ENCODE measurements at places on chromosomes 16 and 17. TPM values are rescaled to one million over a fixed set of nuclear protein-coding genes. Genes with fewer than 3 reads are reported as not detected.

ST3GAL2 gene
- 52.3 TPM for total RNA-seq

ZG16 gene
- total RNA-seq: 0.21 TPM

CD300H gene
- not detected for total RNA-seq

FNDC8 gene
- not detected for total RNA-seq

- no peak overlapping the region for H3K27ac ChIP-seq
- no peaks in the 10 kb centered on the region for H3K27me3 ChIP-seq
- no peaks in the 10 kb centered on the region for H3K4me1 ChIP-seq
- H3K36me3 ChIP-seq: peaks cover 29% of the 10 kb centered on the region
- no peak for DNase-seq
Measured at GRCh38 chr17:17816240-17816814, 20.5 kb downstream of the SREBF1 start.

DNA sequence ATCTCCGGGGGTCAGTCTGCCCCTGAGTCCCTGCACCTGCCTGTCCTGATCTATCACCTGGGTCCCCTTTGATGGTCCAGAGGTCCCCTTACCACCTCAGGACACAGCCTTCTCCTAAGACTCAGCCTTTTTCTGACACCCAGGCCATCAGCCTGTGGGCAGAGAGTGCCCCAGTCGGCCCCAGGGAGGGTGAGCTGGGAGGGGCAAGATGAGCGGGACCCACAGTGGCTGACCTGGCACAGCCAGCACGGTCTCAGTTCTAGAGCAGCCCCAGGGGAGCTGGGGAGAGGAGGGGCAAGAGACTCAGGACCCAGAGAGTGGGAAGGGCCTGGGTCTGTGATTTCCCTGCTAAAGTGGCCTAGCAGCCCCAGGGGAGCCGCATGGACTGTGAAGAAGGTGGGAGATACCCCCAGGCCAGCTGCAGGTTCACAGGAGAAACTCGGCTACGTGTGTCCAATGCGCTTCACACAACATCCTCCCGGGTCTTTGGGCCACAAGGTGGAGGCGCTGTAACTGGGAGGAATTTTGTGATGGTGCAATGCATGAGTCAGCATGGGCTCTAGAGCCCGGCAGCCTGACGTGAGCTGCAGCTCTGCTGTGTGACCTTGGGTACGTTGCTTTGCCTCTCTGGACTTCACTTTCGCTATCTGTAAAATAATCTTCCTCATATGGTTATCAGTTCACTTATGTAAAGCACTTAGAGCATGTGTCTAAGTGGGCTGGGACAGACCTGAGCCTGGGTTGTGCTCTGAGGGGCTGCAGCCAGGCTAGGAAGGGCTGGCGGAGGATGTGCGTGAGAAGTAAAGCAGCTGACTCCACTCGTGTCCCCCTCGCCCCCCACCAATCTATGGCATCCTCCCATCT is 67.2 kb upstream of the LHX1 start:
- H3K27ac ChIP-seq: no peak overlapping the region
- no peaks in the 10 kb centered on the region for H3K36me3 ChIP-seq
- no peaks in the 10 kb centered on the region for H3K4me1 ChIP-seq
- H3K27me3 ChIP-seq: no peaks in the 10 kb centered on the region
- no peak for DNase-seq
- H3K4me3 ChIP-seq: no peak overlapping the region

DNA sequence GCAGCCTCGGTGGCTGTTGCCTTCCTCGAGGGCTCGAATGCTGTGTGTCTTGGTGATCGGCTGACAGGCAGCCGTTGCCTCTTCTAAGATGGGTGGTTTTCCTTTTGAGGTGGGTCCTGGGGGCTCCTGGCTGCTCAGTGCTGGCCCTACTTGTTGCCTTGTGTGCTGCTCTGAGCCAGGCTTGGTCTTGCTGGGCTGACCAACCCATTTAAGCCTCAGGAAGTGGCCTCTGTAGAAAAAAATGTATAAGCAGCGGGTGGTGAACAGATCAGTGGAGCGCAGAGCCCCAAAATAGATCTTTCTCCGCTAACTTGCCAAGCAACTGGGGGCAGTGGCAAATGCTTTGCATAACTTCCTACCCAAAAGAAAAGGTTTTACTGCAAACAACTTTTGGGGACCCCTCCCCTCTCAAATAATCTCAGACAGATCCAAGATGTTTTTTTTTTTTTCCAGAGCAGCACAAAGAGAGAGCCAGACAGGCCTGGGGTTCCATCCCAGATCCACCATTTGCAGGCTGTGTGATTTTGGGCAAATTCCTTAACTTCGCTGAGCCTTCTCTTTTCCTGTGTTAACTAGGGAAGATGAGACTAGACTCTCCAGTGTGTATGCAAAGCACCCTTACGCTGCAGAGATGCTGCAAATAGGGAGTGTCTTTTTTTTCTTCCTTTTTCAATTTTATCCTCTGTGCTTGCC is 42.5 kb downstream of the PLCG2 start:
- H3K4me1 ChIP-seq: no peaks in the 10 kb centered on the region
- DNase-seq: no peak
- no peak overlapping the region for H3K4me3 ChIP-seq
- H3K36me3 ChIP-seq: no peaks in the 10 kb centered on the region
